ENCODE measurements at places on chromosomes 12 and 14. TPM values are rescaled to one million over a fixed set of nuclear protein-coding genes. Genes with fewer than 3 reads are reported as not detected.

The LMNTD1 gene
- total RNA-seq = 0.32 TPM

The ACSS3 gene
- total RNA-seq = 0.68 TPM

- no peak for ATAC-seq
These were observed 32.3 kb downstream of the DRAM1 start for GRCh38 chr12:101909646-101910045.

The TCL1B gene
- total RNA-seq = not detected

- ATAC-seq = no peak
These were observed 457.0 kb downstream of the SLC6A15 start for GRCh38 chr12:84455598-84455997.

DNA sequence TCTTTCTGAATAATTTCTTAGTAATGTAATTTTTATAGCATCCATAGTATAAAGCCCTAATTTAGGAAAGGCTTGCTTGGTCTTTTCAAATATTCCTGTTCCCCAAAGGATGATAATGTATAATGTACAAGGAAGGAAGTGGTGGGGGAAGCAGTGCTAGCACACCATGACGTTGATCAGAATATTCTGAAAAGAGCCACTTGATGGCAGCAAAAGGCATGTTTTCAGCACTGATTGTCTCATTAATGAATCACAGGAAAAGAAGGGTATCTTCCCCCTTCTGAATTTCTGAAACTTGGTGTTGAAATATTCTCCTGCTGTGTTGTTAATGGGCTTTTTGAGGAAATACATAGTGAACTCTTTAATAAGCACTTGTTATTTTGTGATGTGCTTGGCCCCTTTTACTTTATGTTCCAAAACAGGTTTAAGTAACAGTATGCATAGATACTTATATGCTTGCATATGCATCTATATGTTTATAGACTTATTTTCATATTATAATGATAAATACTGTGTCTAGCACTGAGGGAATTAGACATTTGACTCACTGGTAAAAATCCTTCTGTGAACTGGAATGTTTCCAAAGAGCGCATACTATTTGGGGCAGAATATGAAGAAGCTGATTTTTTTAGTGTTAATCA, 122.0 kb downstream of the TMEM117 start:
- ATAC-seq = peak; percentile 41

The CLEC4A gene
- total RNA-seq = 0.96 TPM

GRCh38 chr14:72790887-72791566, 102.9 kb downstream of the DPF3 start:
- ATAC-seq = no peak

DNA sequence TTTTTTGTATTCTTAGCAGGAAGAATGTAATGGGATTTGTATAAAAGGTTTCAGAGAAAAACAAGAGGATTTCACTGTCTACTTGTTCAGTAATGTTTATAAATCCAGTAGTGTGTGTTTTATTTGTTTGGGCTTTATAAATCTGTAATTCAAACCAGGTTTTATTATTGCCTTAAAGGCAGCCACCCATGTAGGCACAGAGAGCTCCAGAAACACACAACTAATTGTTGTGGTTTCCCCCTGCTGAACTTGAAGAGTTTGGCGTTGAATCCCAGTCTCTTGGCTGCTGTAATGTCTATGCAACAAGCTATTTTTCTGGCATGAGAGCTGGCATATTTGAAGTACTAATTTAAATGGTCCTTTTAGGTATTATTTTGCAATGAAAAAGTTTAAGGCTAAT, 63.4 kb upstream of the SLCO1C1 start:
- ATAC-seq = no peak

GRCh38 chr12:124506145-124506831, 61.1 kb downstream of the NCOR2 start:
- ATAC-seq = peak; percentile 12

DNA sequence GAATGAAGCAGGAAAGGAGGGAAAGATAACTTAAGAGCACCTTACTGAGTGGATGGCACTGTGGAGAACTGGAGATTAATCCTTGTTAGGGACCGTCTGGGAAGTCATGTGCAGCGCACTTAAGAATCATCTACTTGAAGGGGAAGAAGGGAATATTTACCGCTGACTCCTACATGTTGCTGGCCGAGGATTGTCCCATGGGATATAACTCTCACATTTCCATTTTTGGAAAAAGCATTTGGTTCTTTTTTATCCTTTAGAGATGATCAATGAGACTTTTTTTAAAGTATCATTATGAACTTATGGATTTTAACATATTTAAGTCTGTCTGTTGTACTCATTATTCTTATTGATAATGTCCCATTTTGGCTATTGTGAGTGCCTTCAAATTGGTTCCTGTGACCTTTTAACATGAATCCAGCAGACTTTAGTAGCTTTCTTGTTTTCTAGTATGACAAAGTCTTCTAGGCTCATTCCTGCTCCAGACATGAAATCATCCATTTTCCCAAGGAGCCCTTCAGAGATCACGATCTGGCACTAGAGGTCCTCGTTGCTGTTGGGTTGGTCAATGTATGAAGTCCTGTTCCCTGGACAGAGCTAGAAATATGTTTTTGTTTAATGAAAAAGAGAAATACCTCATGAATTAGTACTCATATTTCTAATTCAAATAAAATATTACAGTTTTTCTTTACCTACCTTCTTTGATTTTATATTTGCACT, 20.2 kb upstream of the FAM234B start:
- ATAC-seq = peak; percentile 64

DNA sequence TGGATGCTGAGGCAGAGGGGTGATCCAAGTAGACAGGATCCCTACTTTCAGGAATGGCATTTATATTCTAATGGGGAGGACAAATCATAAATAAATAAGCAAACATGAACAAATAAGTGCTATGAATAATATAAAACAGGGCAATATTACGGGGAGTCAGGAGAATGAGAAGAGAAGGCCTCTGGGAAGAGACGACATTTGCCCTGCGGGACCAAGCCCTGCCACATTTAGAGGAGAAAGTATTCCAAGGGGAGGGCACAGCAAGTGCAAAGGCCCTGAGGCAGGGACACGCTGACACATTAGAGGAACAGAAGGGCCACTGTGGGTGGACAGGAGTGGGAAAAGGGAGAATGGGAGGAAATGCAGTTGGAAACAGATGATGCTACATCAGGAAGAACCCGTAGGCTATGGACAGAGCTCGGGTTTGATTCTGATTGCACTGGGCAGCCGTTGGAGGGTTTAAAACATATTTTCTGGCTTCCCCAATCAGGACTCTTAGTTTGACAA, 1.3 kb downstream of the RNFT2 start:
- no peak for ATAC-seq
